Transverse colon (tissue), 4 donors: ENCODE measurements at places on chromosomes 5 and 9.

DNA sequence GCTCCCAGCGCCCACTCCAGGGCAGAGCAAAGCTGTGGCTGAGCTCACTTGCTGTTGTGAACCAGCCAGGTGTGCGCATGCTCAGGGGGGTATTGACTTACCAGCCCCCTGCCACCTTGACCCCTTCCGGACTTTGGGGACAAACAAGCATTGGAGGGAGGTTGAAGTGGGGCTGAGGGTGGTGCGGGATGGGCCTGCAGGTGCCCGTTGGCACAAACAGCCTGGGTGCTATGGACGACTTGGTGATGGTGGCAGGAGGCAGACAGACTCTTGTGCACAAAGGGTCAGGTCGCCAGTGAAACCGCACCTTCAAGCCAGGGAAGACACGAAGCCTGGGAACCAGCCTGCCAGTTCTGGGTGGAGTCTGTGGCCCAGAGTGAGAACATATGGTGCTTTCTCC is 858.5 kb upstream of the PTPRD start:
- DNase-seq: no peak

DNA sequence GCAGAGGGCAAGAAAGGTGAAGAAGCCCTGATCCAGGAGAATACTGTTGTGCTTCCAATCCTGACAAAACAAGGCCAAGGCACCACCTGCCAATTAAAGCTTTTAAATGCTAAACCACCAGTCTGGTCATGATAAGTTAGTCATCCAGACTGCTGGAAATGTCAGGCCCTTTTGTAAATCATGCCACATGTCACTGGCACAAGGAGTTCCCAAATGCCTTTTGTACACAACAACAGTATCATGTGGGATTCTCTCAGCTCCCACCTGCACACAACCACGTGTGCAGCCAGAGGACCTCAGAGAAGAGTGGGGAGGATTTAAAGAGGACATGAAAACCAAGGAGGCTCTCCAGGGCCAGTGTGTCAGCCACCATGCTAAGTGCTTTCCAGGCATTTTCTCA is 99.3 kb downstream of the CDK5RAP2 start:
- no peak for DNase-seq

DNA sequence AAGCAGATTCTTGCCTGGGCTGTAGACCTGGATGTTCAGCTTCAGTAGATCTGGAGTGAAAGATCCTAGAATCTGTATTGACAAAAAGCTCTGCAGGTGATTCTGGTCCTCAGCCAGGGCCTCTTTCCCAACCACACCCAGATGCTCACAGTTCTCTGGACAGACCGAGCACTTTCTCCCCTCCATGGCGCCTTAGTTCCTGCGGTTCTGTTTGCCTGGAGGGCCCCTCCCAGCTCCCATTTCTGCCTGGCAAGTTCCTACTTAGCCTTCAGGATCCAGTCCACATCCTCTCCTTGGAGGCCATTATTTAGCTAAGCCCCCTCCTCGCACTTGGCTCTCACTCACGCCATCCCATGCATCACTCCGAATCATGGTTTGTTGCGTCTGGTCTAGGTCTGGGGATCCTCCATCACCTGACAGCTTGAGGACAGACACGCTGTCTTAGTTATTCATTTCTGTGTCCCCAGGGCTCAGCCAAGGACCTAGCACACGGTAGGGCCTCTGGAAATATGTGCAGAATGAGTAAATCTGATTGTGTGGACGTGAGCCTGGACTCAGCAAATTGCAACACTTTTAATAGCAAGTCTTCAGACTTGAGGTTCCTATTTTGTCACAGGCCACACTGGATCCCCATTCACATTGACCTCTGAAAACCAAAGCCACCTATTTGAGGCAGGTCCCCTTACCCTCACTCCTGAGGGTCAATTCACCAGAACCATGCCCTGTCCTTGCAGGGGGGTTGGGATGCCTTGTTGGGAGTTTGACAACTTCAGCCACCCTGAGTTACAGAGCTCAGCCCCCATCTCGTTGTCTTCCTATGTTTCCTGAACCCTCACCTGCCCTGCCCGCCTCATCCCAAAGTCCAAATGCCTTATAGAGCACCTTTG is 50.7 kb downstream of the COL15A1 start:
- no peak for DNase-seq

DNA sequence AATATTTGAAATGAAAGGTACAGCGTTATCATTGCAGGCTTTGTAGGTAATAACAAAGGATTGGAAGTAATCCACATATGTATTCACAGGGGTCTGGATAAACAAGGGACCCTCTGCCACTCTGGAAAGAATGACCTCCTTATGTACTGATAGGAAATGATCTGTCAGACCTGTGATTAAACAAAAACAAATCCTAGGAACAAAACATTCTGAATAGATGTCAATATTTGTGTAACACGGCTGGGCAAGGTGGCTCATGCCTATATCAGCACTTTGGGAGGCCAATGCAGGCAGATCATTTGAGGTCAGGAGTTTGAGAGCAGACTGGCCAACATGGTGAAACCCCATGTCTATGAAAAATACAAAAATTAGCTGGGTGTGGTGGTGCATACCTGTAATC is 42.3 kb downstream of the NSUN2 start:
- no peak for DNase-seq

DNA sequence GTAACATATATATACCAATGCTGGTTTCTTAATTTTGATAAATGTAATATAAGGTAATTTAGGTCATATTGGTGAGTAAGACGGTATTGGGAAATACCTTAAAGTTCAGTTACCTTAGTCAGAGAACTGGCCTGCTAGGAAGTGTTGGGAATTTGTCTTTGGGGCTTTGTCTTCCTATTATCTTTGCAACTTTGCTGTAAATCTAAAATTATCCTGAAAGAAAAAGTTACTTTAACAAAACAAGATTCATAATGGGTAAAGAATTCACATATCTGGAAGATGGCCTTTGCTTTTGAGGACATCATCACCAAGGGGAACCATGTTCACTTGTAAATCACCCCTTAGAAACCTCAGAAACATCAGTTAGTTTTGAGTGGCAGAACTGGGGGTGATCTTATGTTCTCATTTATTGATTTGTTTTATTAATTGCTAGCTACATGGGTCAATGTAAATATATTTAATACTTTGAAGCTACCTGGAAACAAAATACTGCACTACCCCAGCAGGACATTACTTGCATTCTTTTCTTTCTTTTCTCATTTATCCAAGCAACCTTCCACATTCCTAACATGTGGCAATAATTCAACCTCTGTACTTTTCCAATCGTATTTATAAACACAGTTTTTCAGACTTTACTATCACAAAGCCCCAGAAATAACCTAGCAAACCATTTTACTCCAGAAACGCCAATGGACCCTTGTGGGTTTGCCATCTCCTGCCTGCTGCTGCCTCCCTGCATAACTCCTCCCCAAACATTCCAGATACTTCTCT is 41.4 kb downstream of the GLIS3 start:
- no peak for DNase-seq
